ENCODE measurements at places on chromosomes 5 and 9. TPM values are rescaled to one million over a fixed set of nuclear protein-coding genes. Genes with fewer than 3 reads are reported as not detected.

The ANKRA2 gene
- total RNA-seq: 15.9 TPM

The DBH gene
- total RNA-seq: not detected

The RMRP gene
- total RNA-seq: 7,542 TPM

The PITX1 gene
- 151 TPM for total RNA-seq

The TAS2R1 gene
- not detected for total RNA-seq

The PPP1R26 gene
- 16.9 TPM for total RNA-seq

The SPATA31E1 gene
- not detected for total RNA-seq

The ANKDD1B gene
- not detected for total RNA-seq

The PCDHB4 gene
- total RNA-seq: not detected

The PLAC8L1 gene
- total RNA-seq: not detected

The STRBP gene
- 7.8 TPM for total RNA-seq

The CLIC3 gene
- 203 TPM for total RNA-seq

The C7 gene
- total RNA-seq: not detected

The CDH18 gene
- 0.23 TPM for total RNA-seq

The CEP72 gene
- 7.1 TPM for total RNA-seq

The MYMK gene
- not detected for total RNA-seq

The STPG3 gene
- not detected for total RNA-seq

The HAVCR2 gene
- total RNA-seq: not detected

The XRCC4 gene
- 10.7 TPM for total RNA-seq

The SEMA6A gene
- total RNA-seq: 1.2 TPM

The ZBTB5 gene
- total RNA-seq: 9.7 TPM

The WDR5 gene
- total RNA-seq: 31.2 TPM

The SLCO6A1 gene
- 0.14 TPM for total RNA-seq

The GRXCR2 gene
- total RNA-seq: not detected

The KCNN2 gene
- not detected for total RNA-seq

The PPWD1 gene
- total RNA-seq: 16.1 TPM

The GABRA1 gene
- not detected for total RNA-seq

The MCCC2 gene
- total RNA-seq: 35.1 TPM

The POU5F2 gene
- 0.33 TPM for total RNA-seq

The IFNA21 gene
- total RNA-seq: not detected

The FNIP1 gene
- 9.6 TPM for total RNA-seq

The SOX30 gene
- not detected for total RNA-seq

The NUTM2G gene
- total RNA-seq: not detected

The NSG2 gene
- not detected for total RNA-seq

The SLC6A3 gene
- not detected for total RNA-seq

The CRB2 gene
- total RNA-seq: not detected

The PCDHGA8 gene
- total RNA-seq: 0.51 TPM

The FBXL7 gene
- total RNA-seq: 1.2 TPM

The RASGRF2 gene
- 1.3 TPM for total RNA-seq

The TXNDC8 gene
- not detected for total RNA-seq

Data from airway epithelial cell (primary cell).